ENCODE measurements at places on chromosomes 5 and 9.

GRCh38 chr5:131644822-131645221, 9.8 kb upstream of the RAPGEF6 start:
- no peak for DNase-seq

GRCh38 chr5:172866802-172867748, 33.0 kb downstream of the ERGIC1 start:
- no peak for DNase-seq

- DNase-seq, result no peak
These were observed 125.5 kb upstream of the IFNE start for GRCh38 chr9:21607576-21607975.

- no peak for DNase-seq
These were observed 31.6 kb downstream of the B4GALT1 start for GRCh38 chr9:33135470-33135958.

DNA sequence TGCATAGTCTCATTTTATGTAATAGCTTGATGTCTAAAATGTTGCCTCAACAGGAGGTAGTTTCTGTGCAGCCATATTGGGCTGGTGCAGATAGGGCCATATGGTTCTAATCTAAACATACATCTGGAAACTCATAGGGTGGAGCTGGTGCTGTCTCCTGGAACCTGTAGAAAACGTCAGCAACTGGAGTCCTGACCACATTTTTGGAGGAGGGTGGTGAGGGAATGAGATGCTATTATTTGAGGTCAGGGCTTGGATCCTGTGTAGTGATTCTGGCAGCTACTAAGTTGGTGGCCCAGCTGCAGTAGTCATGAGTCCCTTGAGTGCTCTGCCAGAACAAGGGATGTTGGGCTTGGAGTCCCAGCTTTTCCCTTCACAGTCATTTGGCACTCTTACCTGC, 14.1 kb downstream of the MAN2A1 start:
- no peak for DNase-seq

DNA sequence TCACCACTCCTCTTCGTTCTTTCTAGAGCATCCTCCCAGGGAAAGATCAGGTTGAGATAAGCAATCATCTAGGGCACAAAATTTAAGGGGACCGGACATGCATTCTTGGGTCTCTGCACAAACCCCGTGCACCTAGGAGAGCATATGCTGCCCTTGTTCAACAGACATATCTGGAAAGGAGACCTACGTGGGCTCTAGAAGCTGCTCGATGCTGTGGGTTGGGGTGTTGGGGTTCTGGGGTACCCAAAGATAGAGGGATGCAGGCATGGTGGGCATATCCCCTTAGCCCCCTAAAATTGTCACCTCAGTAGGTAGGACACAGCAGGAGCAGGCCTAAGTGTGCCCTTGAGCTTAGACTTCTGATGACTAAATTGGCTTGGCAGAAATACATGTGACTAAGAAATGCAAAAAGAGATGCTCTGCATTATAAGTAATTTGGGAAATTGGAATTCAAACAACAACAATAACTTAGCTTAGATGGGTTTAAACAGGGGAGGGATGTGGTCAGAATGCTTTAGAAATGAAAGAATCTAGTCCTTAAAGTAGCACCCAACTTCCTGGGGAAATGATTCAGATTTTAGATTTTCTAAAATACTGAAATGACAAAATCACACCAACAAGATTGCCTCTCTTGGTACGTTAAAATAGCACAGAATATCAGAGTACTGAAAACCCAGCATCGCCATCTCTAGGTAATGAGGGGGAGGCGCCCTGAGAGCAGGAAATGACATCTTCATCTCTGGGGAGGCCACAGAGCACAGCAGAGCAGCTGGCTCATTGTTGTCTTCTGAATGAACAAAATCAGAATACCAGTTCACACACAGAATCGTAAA, 172.3 kb downstream of the GNA14 start:
- DNase-seq, result no peak

DNA sequence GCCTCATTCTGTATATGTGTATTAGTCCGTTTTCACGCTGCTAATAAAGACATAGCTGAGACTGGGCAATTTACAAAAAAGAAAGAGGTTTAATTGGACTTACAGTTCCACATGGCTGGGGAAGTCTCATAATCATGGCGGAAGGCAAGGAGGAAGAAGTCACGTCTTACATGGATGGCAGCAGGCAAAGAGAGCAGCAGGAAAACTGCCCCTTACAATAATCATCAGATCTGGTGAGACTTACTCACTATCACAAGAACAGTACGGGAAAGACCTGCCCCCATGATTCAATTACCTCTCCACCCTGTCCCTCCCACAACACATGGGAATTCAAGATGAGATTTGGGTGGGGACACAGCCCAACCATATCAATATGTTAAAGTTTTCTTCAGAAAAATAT, 49.8 kb upstream of the GPBP1 start:
- no peak for DNase-seq

DNA sequence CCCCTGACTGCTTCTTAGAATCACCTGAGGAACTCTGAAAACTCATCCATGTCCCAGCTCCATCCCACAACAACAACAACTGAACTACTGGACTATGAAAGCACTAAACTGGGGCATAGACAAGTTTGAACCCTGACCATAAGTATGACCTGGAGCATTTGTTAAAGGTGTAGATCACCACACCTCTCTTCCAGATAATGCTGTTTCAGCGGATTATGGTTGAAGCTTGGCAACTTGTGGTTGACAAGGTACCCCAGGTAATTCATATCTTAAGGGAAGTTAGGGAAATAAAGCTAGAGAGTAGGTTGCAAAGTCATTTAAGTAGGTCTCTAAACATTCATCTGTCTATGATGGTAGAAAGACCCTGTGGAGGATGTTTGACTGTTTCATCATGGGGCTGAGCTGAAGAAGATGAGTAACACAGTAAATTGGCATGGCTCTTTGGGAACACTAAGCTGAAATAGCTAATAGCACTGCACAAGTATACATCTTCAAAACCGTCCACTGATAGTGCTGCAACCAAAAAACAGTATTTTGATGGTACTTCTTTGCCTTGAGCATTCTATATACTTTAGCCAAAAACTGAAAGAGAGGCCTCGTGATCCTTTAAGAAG, 80.2 kb downstream of the TMEM174 start:
- no peak for DNase-seq

DNA sequence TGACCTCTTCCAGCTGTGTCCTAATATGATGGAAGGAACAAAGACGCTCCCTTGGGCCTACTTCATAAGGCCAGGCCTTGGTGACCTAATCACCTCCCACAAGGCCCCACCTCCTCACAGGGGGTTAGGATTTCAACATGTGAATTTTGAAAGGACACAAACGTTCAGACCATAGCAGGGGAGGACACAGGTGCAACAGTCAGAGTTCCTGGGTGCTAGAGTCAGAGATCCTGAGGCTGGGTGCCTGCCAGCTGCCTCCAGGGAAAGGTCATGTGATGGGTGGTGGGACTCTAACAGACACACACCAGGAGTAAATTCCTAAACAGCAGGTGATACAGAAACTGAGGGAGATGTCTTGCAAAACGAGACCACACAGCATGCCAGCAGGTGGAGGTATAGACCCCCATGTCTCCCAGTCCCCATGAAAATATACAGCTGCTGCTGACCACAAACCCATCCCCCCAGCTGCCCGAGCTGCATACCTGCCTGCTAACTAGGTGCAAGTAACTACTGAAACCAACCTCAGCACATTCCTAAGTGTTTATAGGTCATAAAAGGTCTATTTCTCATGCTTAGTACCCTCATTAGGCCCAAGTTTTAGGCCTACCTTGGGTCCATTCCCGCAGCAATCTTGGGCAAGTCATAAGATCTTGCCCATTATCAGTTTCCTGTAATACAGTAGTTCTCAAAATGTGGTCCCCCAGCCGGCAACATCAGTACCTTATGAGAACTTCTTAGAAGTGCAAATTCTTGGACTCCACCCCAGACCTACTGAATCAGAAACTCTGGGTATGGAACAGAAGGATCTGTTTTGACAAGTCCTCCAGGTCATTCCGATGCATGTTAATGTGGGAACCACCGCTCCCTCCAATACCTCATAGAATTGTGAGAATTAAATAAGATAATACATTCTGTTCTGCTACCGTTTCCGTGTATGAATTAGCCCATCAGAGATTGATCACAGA, 245.3 kb downstream of the ENC1 start:
- no peak for DNase-seq

GRCh38 chr5:3320317-3320875, 275.2 kb upstream of the IRX1 start:
- no peak for DNase-seq
